Liver (tissue), 10 donors: ENCODE measurements at places on chromosomes 13 and 19. TPM values are rescaled to one million over a fixed set of nuclear protein-coding genes. Genes with fewer than 3 reads are reported as not detected.

DNA sequence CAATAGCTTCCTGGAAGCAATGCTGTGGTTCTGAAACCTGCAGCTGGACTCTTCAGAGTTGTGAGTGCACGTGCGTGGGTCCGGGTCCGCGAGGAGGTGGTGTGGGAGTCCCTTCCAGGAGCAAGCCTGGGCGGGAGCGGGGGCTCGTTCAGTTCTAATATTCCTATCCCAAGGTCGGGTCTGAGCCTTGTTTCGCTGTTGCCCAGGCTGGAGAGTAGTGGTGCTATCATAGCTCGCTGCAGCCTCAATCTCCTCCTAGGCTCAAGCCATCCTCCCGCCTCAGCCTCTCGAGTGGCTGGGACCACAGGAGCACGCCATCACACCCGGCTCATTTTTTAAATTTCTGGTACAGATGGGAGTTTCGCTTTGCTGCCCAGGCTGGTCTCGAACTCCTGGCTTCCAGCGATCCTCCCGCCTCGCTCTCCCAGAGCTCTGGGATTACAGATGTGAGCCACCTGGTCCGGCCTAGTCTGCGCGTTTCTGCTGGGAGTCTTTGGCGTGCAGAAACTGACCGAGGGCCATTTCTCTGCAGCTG is 625 bp downstream of the ZFP82 start:
- no peaks in the 10 kb centered on the region for H3K36me3 ChIP-seq
- peak overlapping the region; percentile 70 for H3K4me3 ChIP-seq

KIR2DL1 gene
- 0.17 TPM for total RNA-seq

UPK1A gene
- not detected for total RNA-seq

SMIM44 gene
- total RNA-seq: not detected

TMEM255B gene
- 0.37 TPM for total RNA-seq
